ENCODE measurements at places on chromosomes 16 and 17.

- DNase-seq, result peak; percentile 88
These were observed 240.0 kb downstream of the C16orf95 start for GRCh38 chr16:87076950-87077749.

DNA sequence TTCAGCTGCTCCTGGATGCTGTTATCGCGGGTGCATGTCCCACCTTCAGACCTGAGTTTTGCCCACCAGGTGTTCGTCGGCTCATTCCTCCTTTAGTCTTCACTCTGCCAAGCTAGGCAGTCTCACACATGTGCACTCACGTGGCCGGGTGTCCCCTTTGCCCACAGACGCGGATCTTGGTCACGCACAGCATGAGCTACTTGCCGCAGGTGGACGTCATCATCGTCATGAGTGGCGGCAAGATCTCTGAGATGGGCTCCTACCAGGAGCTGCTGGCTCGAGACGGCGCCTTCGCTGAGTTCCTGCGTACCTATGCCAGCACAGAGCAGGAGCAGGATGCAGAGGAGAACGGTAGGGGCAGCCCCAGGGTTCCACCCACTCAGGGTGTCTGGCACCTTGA is 133.1 kb downstream of the ABCC6 start:
- DNase-seq, result no peak

- no peak for DNase-seq
These were observed 4.6 kb downstream of the NME3 start for GRCh38 chr16:1766701-1767100.

DNA sequence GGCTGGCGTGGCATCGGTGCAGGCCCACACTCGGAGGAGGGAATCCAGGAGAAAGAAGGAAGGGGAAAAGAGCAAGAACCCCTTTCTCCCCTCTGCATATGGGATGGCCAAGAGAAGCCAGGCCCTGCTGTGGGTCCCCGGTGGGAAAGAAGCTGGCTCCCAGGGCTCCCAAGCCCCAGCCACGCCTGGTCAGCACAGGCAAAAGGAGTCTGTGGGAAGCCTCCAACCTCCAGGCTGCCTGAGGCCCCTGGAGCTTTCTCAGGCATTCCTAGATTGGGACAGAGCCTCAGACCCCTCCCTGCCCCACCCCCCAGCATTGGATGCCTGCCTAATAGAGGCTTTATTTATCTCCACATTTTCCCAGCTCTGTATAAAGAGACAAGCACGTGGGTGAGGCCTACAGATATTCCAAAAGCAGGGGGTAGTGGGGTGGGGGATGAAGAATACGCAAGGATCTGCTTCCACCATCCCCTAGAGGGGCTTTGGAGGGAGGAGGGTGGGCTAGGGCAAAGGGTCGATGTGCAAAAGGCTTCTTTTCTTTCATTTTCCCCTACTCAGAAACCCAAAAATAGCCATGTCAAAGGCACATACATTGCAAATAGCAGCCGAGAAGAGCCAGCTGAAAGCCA is 56.4 kb downstream of the MPRIP start:
- DNase-seq, result no peak

GRCh38 chr17:1039511-1040215 is 42.7 kb downstream of the TIMM22 start:
- DNase-seq, result peak; percentile 47

DNA sequence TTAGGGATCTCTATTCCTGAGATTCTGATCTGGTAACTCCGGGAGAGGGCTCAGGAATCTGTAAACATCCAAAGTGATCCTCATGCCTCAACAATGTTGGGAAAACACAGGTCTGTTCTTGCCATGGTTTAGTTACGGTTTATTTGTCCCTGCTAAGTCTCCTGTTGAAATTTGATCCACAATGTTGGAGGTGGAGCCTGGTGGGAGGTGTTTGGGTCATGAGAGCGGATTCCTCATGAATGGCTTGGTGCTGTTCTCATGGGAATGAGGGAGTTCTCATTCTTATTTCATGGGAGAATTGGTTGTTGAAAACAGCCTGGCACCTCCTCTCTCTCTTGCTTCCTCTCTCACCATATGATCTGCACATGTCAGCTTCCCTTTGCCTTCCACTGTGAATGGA is 608.6 kb upstream of the GOT2 start:
- peak; percentile 46 for DNase-seq

DNA sequence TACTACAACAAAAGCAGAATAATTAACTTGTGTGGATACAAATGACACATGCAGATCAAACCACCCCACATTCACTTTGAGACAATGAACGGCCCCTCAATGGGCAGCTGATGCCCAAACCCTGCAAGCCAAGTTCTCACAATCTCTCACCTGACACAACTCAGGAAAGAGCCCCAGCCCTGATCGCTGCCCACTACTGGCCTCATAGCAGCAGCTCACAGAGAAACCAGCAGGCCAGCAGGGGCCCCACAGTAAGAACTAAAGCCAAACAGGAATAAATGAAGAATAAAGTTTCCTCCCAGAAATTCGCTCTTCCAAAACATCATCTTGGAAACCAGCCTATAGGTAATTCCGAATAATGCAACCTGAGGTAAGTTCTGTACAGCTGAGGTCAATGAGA is 7.7 kb downstream of the AKTIP start:
- DNase-seq, result peak; percentile 43

DNA sequence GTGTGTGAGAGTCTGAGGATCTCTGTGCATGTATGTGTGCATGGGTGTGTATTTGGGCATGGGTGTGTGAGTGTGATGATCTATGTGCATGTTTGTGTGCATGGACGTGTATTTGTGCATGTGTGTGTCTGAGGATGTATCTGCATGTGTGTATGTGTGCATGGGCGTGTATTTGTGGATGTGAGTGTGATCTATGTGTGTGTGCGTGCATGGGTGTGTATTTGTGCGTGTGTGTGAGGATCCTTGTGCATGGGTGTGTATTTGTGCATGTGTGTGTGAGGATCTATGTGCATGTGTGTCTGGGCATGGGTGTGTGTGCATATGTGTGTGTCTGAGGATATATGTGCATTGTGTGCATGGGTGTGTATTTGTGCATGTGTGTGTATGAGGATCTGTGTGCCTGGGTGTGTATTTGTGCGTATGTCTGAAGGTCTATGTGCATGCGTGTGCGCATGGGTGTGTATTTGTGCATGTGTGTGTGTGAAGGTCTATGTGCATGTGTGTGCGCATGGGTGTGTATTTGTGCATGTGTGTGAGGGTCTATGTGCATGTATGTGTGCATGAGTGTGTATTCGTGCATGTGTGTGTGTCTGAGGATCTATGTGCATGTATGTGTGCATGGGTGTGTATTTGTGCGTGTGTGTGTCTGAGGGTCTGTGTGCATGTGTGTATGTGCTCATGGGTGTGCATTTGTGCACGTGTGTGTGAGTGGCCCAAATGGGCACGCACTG is 26.5 kb upstream of the ITGAX start:
- no peak for DNase-seq

- DNase-seq, result peak; percentile 3
These were observed at the start of gene OR3A2 for GRCh38 chr17:3385869-3386816. TSS of gene OR3A2 (minus strand) at chr17:3386308.

DNA sequence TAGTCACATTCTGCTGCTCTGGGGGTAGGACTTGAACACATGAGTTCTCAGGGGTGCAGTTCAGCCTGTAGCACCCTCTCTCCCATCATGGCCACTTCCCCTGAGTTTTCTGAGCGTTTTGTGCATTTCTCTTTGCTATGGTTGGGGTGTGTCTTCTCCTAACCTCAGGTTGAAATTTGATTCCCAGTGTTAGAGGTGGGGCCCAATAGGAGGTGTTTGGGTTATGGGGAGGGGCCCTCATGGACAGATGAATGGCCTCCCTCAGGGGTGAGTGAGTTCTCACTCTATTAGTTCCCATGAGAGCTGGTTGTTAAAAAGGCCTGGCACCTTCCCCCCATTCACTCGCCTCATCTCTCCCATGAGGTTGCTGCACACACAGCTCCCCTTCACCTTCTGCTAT is 101.1 kb downstream of the FOXL1 start:
- DNase-seq, result no peak

DNA sequence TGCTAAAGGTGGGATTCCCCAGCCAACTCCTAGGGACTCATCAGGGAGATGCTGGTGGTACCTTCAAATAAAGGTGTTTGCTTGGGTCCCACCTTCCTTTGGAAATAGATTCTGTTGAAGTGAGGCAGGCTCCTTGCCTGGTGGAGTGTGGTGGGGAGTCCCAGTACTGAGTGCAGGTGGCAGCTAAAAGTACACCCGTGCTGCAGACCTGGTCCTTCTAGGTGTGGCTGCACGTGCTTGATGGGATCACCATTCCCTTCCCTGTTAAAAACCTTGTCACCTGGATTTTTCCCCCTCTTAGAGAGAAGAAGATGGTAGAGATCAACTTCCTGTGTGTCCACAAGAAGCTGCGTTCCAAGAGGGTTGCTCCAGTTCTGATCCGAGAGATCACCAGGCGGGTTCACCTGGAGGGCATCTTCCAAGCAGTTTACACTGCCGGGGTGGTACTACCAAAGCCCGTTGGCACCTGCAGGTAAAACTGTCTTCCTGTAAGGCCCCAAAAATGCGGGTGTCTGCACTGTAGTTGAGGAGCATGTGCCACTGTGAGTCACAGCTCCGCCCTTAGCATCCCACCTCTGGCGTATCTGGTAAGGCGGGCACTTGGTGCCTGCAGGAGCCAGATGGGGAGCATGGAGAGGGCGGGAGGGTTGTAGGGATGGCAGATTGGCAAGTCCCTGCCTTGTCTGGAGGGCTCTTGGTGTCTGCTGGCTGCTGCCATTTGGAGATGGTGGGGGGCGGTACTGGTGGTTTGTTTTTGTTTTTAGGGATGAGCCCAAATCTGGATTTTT is 34.0 kb downstream of the PLCD3 start:
- no peak for DNase-seq

DNA sequence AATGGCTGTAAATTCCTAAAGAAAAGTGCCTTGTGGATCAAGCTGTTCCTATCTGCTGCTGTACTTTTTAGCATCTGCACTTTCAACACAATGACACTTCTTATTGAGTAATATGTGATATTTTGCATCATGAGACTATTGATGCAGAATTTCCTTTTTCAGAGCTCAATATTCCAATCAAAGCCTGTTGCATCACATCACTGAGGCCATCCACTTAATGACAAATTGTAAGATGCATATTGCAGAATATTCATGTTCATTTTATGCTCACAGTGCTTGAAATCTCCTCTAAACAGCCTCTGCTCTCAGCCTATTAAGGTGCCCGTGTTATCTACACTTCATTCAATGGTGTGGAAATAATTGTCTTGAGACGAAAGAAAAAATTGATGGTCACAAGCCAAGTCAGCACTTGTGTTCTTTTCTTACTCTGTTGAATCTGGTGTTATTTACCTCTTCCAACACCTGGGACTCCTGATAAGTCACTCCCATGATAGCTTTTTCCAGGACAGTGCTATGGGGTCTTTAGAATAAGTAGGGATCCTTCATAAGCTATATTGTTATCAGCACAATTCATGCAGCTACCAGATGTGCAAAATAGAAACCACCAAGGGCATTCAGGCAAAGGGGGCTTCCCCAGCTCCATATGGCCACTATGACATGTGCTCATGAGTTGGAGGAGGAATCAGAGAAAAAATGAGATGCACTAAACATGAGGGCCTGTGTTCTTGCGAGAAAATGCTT is 9.3 kb upstream of the SKAP1 start:
- no peak for DNase-seq

GRCh38 chr17:70912716-70913485 is 743.6 kb downstream of the KCNJ2 start:
- no peak for DNase-seq

DNA sequence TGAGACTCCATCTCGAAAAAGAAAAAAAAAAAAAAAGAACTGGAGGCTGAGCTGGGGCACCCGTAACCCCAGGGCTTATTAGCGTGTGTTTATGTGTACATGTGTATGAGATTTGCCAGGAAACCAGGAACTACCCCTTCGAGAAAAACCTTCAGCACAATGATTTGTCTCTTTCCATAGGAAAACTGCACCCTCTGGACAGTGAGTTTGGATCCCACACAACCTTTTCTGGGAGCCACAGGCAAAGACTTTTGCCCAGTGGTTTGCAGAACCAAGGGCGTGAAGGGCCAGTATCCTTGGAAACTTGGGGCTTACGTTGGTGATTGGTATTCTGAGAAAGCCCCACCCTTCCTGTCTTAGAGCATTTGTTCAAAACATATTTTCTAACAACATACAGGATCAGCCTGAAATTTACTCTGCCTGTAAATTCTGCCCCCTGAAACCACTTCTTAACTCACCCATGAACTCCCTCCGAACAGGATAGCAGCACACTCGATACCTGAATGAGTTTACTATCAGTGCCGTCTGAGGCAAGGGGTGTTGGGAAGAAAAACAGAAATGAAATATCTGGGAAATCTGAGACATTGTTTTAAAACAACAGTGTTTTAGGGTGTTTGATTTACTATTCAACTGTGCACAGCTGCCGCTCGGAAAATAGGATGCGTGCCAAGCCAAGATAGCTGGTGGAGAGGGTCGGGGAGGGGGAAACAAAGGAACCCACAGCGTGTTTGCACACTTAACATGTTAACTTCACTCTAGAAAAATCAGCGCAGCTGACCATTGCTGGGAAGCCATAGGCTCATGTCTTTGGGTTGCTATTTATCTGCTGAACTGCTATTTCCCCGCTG is 40.2 kb upstream of the MAF start:
- no peak for DNase-seq

All from mesendoderm (in vitro differentiated cells).